ENCODE measurements at places on chromosomes 4 and X.

GRCh38 chr4:100414016-100414790, 103.6 kb downstream of the EMCN start:
- DNase-seq, result no peak

DNA sequence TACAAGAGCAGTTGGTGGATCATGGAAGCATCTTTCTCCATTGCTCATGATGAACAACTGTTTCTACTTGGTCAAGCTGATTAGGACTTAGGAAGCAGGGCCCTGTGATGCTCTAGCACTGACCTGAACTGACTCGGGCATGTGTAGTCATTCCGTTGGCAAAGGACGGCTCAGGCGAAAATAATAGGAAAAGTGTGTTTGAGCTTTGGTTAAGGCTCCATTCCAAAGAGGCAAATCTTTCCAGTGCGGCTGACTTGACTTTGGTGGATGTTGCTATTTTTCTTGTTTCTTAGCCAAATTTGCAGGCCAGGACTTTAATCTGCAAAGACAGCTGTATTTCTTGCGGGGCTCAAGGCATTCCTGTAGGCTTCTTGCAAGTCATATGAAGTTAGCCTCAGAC, 39.5 kb downstream of the ZNF518B start:
- DNase-seq, result no peak

- no peak for DNase-seq
Observed at GRCh38 chrX:103461156-103461555, 58.1 kb downstream of the RAB40A start.

DNA sequence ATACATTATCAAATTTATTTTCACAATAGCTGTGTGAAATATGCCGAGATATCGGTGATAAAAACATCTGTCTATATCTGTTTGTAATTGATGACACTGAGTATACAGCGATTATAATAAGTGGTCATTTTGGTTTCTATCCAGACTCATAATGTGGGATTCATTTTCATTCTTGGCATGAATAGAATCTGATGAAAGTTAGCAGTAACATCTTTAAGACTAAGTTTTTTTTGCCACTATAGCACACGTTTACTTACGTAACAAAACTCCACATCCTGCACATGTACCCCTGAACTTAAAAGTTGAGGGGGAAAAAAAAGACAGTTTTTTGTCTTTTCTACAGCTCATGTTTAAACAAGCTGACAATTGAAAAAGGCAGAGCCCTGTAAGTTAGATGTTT, 86.4 kb downstream of the PPA2 start:
- DNase-seq, result no peak

- DNase-seq, result no peak
Observed at GRCh38 chr4:43496188-43496587, 603.7 kb downstream of the GRXCR1 start.

GRCh38 chr4:73609706-73610105, 10.5 kb downstream of the RASSF6 start:
- no peak for DNase-seq
